ENCODE measurements at places on chromosomes 16 and 17. TPM values are rescaled to one million over a fixed set of nuclear protein-coding genes. Genes with fewer than 3 reads are reported as not detected.

FBXL16 gene
- 18.6 TPM for total RNA-seq

DNA sequence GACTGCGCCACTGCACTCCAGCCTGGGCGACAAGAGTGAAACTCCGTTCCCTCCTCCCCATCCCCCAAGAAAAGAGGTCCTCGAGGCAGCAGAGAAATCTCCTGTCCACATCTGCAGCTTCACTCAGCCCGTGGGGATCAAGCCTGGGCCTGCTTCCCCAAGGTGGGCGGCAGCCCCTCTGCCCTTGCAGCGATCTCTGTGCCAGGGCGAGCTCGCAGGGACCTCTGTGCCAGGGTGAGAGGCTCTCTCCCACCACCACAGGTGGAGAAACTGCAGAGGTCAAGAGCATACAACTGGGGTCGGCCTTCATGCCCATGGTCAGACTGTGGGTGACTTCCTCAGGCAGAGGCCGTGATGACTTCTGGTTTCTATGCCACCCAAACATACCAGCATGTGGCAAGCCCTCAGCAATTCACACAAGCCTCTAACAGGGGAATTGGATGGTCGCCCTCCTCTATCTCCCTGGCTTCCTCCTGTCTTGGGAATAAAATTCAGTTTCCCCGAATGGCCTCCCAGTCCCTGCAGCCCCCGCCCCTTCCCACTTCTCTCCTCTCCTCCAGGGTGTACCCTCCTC lies 5.5 kb downstream of the SLC43A2 start:
- H3K36me3 ChIP-seq, result no peaks in the 10 kb centered on the region
- no peak overlapping the region for H3K27ac ChIP-seq
- H3K4me3 ChIP-seq, result no peak overlapping the region
- DNase-seq, result no peak
- H3K4me1 ChIP-seq, result peaks cover 15% of the 10 kb centered on the region

DNA sequence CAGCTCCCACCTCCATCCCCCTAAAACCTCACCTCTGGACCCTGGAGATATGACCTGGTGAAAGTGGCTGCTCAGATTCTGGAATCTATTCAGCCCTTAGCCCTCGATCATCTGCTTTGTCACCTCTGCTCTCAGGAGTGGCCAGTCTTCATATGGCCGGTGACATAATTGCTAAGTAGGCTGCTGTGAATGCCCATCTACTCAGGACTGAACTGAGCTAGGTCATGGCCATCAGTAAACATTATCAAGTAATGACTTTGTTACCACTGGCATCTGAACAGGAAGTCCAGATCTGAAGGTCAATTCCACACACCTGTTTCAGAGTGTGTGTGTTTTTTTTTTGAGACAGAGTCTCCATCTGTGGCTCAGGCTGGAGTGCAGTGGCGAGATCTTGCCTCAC lies 78.6 kb downstream of the CDK5R1 start:
- H3K4me1 ChIP-seq, result no peaks in the 10 kb centered on the region
- no peak overlapping the region for H3K4me3 ChIP-seq
- H3K36me3 ChIP-seq, result no peaks in the 10 kb centered on the region

GRCh38 chr16:81469710-81470535 lies 25.3 kb downstream of the CMIP start:
- peak overlapping the region; percentile 64 for H3K4me3 ChIP-seq
- H3K4me1 ChIP-seq, result peaks cover 57% of the 10 kb centered on the region
- DNase-seq, result peak; percentile 68
- peak overlapping the region; percentile 77 for H3K27ac ChIP-seq
- H3K36me3 ChIP-seq, result no peaks in the 10 kb centered on the region
- H3K27me3 ChIP-seq, result no peaks in the 10 kb centered on the region

- DNase-seq, result no peak
- H3K27ac ChIP-seq, result no peak overlapping the region
- H3K4me3 ChIP-seq, result no peak overlapping the region
- H3K36me3 ChIP-seq, result no peaks in the 10 kb centered on the region
- no peaks in the 10 kb centered on the region for H3K4me1 ChIP-seq
Measured at GRCh38 chr16:17386229-17386628, 84.5 kb downstream of the XYLT1 start.

DNA sequence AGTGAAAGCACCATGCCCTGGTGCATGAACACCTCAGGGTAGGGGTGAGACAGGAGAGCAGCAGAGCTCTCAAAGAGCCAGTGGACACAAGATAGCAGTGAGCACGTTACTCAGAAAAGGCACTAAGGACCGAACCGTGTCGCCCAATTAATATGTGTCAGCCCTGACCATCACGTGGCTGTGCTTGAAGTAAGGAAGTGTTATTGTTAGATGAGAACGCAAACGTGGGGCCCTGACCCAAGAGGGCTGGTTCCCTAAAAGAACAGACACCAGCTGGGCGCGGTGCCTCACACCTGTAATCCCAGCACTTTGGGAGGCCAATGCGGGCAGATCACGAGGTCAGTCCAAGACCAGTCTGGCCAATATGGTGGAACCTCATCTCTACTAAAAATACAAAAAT lies 16.3 kb downstream of the AXIN1 start:
- DNase-seq, result no peak
- no peak overlapping the region for H3K4me3 ChIP-seq
- H3K27me3 ChIP-seq, result no peaks in the 10 kb centered on the region
- peaks cover 32% of the 10 kb centered on the region for H3K4me1 ChIP-seq

RBFOX1 gene
- total RNA-seq, result not detected

Measured in CD4-positive, CD25-positive, alpha-beta regulatory T cell (primary cell).